ENCODE measurements at places on chromosomes 16 and 17.
A peak's percentile ranks its signal among the peaks of the same experiment; 100 is the strongest.

DNA sequence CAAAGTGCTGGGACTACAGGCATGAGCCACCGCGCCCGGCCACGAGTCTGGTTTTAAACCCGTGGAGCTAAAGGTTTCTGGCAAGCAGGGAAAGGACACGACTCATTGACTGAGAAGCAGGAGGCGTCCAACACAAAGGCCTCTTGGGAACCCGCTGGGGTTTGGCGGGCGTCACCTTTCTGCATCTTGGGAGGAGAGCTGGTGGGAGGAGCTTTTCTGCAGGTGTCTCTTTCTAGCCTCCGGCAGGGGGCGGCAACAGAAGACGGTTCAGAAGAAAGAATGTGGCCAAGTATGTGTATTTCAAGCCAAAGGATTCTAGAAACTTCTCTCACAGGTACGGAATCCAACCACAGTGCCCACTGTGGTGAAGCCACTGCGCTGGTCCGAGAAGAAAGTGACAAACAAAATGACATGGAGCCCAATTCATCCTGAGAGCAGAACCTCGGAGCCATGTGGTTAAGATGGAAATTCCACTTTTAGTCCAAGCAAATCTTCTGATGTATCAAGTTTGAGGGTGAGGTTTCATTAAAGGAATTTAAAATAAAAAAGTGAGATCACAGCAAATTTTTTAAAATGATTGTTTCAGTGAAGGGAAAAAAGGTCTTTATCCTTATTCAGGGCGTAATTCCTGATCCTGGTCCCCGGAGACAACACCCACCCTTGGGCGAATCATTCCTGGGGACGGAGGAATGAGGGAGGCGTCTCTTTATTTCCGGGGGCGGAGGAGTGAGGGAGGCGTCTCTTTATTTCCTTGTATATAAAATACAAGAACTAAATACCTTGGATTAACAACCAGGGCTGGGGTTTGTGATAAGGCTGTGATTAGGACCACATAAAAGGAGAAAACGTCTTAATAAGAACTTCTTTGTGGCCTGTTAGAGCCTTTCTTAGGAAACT is 97.6 kb downstream of the MRM3 start:
- DNase-seq, result peak; percentile 19

- no peak for DNase-seq
Observed at GRCh38 chr16:86294535-86295196, 215.7 kb upstream of the FOXF1 start.

DNA sequence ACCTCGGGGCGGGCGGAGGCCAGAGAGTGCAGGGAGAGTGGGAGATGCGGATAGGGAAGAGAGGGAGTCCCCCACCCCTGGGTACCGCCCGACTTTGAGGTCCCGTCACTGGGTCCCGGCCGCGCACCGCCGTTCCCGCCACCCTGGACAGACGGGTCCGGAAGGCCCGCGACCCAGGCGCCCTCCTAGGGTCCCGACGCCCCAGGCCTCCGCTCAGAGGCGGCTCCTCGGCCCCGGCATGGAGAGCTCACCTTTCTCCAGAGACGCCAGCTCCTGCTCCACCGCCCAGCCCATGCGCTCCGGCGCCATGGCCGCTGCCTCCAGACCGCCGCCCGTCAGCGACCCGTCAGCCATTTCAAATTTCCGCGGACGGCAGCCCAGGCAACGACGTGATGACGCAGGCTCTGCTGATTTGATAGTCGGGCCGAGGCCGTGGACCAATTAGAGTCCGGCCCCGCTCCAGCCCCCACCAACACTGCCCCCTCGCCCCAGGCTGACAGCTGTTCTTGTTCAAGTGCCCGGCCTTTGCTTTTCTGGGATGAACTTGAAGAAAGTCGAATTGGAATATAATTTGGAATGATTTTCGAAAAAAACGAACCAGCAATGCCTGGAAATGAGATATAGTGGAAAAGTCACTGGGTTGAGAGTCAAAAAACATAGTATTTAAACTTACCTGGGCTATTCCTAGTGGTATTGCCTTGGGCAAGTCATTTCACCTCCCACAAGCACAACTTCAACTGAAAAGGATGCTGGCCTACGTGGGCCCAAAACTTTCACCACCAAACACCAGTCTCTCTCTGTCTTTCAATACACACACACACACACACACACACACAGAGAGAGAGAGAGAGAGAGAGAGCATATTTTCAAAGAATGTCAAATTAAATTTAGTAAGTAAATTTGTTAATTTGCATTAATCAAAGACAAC is at the start of gene SHCBP1:
TSS of gene SHCBP1 (minus strand) at position 374 of the 928 bp plus-strand sequence. CDS start at position 354, 20 bp downstream.
- peak; percentile 69 for DNase-seq

DNA sequence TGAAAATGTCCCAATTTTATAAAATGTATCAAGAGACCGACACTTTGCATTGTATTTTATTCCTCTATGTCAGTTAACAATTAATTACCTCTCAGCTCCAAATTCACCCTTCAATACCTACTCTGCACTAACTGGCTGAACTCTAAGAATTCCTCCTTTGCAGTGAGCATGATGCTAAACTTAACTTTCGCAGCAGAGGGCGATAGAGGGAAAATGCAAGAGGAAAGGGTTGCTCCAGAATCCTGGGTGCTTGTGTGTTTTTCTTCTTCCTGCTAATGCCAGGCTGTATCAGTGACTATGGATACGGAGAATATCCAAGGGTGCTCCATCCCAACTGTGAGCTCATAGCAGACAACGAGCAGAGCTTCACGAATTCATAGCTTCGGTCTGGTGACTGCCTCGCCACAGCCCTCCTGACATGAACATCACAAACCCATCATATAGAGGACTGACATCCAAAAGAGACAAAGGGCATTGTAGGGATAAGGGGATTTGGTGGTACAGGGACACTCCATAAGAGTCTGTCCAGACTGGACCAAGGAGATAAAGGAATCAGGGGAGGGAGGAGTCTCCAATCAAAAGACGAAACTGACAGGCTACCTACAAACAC is 172.9 kb downstream of the STX8 start:
- no peak for DNase-seq

- no peak for DNase-seq
Observed at GRCh38 chr16:4184038-4184702, 57.7 kb downstream of the SRL start.

- DNase-seq, result no peak
Observed at GRCh38 chr16:35298460-35299243, 1839.2 kb downstream of the TP53TG3F start.

DNA sequence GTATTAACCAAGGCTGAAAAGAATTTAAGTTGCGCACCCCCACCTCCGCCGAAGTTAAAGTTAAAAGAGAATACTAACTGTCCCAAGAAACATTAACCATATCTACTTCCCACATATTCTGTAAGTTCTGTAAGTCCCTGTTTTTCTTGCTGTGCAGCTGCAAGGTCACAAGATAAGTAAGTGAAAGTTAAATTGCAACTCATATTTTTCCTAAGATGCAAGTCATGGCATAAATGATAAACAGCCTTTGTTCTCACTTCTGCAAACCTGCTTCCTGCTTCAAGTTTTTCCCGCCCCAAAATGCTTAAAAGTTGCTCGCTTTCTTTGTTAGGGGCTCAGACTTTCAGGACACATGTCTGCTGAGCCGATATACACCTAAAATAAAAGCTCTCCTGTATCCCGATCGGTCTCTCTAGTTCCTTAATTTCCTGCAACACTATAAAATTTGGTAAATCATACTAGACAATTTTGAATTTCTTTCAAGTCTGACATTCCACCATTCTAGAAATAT is 32.6 kb upstream of the ABCA9 start:
- no peak for DNase-seq

GRCh38 chr17:71109697-71110096 is 940.4 kb downstream of the KCNJ2 start:
- DNase-seq, result no peak

GRCh38 chr16:82113741-82114140 is 56.3 kb downstream of the MPHOSPH6 start:
- DNase-seq, result no peak

GRCh38 chr17:78378225-78379130 is at the start of gene PGS1:
PGS1 (plus strand) TSS chr17:78378649; CDS start chr17:78378666, 17 bp downstream.
- DNase-seq, result no peak

DNA sequence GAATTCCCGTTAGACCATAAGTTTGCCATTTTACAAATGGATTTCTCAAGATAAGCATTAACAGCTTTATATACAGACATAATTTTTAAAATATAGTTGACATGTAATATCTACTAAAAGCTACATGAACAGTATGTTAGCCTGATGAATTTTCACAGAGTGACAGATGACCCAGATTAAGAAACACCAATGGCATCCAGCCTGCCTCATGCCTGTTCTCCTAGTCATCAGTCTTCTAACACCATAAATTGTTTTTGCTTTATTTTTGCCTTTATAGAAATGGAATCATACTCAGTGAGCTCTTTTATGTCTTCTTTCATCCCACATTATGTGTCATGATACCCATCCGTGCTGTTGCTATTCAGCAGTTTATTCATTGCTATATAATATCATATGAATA is 80.0 kb downstream of the ATF7IP2 start:
- DNase-seq, result no peak

- DNase-seq, result no peak
Observed at GRCh38 chr16:1335996-1336395, 2.6 kb downstream of the BAIAP3 start.

DNA sequence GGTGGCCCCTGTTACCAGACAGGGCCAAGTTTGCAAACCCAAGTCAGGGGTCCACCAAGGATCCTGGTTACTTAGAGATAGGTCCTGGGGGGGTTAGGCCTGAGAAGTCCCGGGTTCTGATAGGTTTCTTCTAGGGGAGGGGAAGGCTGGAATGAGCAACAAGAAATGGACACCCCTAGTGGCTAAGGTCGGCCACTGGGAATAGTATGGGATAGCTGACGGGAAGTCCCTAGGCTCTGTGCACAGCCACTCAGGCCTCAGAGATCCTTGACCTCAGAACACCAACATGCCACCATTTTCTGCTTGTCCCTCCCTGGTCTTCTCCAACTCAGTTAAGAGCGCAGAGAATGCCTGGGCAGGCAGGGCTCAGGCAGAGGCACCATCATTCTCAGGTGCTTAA is 13.4 kb downstream of the TK2 start:
- no peak for DNase-seq

GRCh38 chr17:72726936-72727335 is 365.6 kb downstream of the SLC39A11 start:
- no peak for DNase-seq

GRCh38 chr16:89670496-89671431 is 13.1 kb downstream of the SPATA33 start:
- DNase-seq, result no peak

DNA sequence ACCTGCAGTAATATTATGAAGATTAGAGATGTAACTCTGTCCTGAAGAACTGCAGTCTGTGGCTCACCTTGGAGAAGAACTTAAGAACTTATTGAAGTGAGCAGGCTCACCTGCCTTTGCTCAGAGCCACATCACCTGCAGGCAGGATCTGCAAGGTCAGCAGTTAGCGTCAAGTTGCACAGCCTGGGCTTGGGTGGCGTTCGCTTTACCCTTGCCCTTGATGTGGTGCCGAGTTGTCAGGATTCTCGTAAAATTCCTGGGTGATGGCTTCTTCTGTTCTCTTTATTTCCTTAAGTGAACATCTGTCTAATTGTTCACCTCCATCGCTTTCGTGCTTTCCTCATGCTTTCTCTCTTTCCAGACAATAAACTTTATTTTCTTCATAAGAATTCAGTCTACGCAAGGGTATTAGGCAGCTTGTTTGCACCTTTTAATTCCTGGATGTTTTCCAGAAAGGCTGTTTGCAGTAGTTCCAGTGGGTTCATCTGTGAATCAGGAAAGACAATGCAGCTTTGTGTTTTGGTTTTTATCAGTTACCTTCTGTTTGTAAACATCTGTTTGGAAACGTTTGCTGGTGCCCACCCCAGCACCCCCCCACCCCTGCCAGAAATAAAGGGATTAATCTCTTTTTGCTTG is 254.3 kb downstream of the WWOX start:
- DNase-seq, result no peak

- DNase-seq, result no peak
Observed at GRCh38 chr17:13268791-13269595, 251.2 kb upstream of the ELAC2 start.

GRCh38 chr16:2159175-2159838 is 3.7 kb downstream of the TRAF7 start:
- DNase-seq, result no peak

DNA sequence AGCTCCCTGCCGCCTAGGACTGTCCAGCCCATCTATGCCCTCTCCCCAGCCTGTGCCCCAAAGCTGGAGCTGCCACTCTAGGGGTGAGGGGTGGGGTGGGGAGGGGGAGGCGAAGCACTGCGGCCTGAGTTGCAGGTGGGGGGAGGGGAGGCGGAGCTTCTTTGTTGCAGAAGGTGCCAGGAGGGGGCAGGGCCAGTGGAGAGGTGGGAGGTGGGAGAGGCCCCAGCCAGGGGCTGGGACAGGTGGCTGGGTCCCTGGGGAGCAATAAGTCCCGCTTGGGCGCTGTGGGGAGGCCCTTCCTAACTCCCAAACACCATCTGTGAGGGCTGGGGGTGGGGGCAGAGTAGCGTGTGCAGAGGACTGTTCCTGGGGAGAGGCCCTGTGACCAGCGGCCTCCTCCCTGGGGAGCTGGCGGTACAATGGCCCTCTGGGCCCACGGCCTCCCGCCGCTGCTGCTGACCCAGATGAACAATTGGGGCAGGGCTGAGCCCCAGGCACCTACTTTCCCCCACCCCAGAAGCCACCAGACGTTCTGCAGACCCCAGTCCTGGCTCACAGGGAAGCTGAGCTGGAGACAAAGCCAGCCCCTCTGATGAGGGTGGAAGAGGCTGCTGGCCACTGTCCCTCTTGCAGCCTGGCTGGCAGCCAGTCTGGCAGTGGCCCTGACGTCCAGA is 2.2 kb upstream of the NTN3 start:
- no peak for DNase-seq

DNA sequence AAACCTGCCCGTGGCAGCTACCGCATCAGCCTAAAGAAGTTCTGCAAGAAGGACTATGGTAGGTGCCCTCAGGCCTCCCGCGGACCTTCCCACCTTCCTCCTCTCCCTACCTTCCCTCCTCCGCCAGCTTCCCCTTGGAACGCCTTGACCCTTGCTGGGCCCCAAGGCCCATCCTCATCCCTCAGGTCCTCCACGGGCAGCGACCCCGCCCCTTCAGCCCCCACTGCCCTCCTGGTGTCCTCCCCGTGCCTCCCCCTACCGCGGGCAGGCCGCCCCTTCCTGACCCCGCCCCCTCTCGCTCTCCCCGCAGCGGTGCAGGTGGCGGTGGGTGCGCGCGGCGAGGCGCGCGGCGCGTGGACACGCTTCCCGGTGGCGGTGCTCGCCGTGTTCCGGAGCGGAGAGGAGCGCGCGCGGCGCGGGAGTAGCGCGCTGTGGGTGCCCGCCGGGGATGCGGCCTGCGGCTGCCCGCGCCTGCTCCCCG is 1.4 kb upstream of the TBC1D24 start:
- no peak for DNase-seq

DNA sequence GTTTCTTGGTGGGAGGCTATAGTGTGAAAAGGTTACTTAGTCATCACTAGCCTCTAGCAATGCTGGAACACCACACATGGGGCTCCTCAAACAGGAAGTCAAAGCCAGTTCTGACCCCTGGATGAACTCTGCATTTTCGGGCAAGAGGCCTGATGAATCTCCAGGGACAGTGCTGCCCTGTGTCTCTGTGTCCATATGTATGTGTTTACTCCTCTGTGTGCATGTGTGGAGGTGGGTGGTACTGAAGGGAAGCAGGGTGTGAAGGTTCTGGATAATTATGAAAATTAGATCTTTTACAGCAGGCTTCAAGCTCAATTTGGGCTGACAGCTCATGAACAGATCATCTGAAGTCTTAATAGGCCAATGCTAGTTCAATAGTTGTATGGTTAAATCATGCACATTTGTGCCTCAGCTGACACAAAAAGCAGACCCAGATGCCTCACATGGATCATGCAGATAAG is 133.6 kb downstream of the SNX11 start:
- DNase-seq, result no peak
